ENCODE measurements at places on chromosomes 7 and 10. TPM values are rescaled to one million over a fixed set of nuclear protein-coding genes. Genes with fewer than 3 reads are reported as not detected.
A peak's percentile ranks its signal among the peaks of the same experiment; 100 is the strongest.

DNA sequence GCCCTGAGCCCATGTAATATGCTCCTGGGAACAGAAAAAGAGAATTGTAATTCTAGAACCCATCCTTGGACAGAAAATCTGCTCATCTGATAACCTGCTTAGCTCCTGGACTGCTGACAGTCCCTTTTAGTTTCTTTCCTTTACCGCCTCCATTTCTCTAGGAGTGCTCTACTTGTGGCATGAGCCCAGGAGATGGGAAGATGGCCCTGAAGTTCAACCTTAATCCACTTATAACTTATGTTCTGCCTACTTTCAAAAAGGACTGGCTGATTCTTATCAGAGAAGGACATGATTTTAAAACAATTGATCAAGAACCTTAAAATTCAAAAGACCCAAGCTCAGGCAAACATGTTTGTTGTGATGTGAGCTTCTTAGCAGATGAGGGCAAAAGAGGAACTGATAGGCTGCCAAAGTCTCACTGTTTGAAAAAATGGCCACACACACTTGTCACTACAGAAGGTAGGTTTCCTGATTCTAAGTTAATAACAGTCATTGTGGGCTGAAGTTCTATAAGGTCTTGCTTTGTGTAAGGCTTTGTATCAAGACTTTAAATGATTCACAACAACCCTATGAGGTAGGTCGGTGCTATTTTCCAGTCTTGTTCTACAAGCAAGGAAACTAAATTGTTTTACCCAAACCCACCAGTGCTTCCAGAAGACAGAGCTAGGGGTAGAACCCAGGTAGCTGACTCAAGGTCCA, 94.3 kb upstream of the AFAP1L2 start:
- no peak for DNase-seq

- DNase-seq, result no peak
These were observed 31.8 kb downstream of the EZH2 start for GRCh38 chr7:148852272-148852671.

DNA sequence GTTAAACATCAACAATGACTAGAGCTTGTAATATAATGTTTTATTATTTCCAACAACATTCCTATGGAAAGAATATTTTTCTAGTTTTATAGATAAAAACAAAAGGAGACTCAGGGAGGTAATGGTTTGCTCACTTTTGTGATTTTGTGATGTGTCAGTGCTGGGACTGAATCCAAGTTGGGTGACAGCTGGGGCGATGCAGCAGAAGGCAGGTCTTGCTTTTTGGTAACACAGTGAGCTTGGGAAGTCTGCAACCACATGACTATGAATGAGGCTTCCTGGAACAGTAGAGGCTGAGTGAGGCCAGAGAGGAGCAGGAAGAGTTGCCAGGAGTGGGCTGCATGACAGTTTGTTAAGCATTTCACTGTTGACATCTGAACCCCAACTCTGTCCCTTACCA, 4.9 kb upstream of the YKT6 start:
- DNase-seq, result no peak

DNA sequence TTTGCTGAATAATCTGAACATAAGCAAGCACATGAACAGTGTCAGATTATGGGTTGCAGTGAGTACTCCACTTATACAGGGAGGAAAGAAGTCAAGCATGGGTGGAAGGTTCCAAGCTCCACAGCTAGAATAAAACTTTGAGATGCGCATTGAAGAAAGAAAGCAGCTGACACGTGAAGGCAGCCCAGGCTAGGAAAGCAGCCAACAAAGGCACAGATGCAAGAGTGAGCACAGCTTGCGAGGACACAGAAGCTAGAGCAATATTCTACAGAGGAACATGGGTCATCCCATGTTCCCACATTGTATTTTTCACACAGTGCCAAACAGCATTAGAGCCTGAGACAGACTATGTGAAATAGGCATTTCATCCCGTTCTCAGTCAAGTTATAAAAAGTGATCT, 194.6 kb upstream of the TBX20 start:
- DNase-seq, result peak; percentile 13

DNA sequence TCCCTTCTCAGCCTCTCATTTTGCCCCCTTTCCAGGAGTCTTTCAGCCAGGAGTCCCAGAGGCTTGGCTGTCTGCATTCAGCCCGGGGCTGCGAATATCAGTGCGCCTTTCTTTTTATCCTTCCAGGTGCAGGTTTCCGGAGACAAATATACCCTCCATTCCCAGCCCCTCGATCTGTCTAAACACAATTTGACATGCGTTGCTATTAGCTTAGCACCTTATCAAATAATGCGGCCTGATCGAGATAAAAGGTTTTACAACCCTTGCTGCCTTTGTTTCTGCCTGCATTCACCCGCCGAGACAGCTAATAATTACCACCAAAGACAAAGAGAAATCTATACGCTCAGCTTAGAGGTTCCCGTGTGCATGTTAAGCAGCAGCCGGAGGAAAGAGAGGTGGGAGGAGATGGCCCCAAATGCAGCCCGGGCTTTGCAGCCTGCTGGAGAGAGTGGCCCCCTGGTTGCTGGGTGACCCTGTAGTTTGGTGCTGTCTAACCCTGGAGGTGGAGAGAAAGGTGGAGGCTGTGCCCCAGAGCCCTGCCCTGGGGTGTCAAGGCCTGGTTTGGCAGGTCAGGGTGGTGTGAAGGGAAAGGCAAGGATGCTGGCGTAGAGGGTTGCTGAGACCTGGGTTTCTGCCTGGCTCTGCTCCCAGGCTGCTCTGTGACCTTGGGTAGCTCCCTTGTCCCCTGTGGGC, 185.3 kb downstream of the RPS24 start:
- DNase-seq, result no peak

HERPUD2 gene
- polyA plus RNA-seq, result 28.8 TPM

GOLGA7B gene
- 0.23 TPM for polyA plus RNA-seq

GRCh38 chr7:7870555-7870954, 98.0 kb upstream of the GLCCI1 start:
- DNase-seq, result peak; percentile 63

- no peak for DNase-seq
These were observed 31.2 kb downstream of the P4HA1 start for GRCh38 chr10:73065441-73065840.

DNA sequence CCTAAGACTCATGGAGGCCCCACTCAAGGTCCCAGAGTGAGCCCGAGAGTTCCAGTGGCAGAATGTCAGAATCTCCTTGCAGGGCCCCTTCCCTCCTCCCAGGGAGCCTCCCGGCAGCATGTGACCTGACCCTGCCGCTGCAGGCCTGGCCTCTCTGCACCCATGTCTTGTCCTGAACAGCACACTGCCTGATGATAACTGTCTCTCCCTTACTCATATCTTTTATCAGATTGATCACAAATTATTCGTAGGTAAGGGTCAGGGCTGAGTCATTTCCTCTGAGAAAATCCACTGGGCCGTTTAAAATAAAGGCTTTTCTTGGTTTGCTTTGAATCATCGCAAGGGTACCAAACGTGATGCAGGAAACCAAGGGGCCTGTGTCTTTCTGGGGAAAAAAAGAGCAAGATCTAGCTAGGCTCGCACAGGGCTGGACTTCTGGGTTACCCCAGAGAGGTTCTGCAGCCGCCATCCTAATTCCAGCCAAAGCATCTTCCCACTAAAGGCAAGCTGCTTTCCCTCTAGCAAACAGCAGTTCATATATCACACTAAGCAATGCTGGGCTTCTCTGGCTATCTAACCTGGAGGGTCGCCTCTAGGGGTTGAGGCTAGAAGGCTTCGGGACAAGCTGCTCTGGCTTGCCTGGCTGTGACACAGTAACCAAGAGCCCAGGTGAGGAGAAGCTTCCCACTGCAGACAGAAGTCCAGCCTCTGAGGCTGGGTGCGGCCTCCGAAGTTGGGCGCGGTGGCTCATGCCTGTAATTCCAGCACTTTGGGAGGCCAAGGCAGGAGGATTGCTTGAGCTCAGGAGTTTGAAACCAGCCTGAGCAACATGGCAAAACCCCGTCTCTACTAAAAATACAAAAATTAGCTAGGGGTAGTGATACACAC, 104.9 kb downstream of the SPDYE5 start:
- DNase-seq, result no peak

GRCh38 chr10:50361946-50362345, 110.6 kb upstream of the ASAH2 start:
- DNase-seq, result no peak

- DNase-seq, result no peak
These were observed 7.2 kb downstream of the GCC1 start for GRCh38 chr7:127578036-127578684.

- DNase-seq, result no peak
These were observed 496.2 kb downstream of the TNS3 start for GRCh38 chr7:47085491-47086275.

DKK1 gene
- 0.44 TPM for polyA plus RNA-seq

SUV39H2 gene
- 8.7 TPM for polyA plus RNA-seq

EGFR gene
- polyA plus RNA-seq, result 21.0 TPM

DNA sequence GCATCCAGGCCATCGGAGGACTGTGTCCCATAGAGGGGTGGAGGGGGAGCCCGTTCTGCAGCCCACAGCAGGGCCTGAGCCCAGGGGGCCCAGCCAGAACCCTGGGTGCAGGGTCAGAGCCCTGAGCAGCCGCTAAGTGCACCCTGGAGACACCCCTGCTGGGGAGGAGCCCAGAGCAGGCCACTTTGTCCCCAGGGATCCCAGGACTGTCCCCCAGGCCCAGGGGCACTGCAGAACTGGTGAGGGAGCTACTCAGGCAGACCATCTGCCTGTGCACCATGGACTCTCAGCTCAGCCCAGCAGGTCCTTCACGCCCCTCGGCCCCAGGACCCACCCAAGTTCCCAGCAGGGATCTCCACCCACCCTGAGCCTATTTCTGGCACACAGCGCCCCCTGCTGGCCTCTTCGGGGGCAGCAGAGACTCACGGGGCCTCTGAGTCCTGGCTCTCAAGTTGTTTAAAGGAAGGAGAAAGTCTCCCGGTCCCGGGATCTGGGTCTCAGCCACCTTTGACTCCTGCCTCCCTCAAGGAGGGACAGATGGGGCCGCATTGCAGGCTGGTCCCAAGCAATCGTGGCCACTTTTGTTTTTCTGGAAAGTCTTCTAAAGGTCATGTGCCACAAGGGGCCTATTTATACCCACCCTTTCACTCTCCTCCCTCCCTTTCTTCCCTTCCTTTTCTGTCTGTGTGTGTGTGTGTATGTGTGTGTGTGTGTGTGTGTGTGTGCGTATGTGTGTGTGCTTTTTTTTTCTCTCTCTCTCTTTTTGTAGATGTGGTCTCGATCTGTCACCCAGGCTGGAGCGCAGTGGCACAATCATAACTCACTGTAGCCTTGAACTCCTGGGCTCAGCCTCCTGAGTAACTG, 90.3 kb downstream of the MYL10 start:
- peak; percentile 41 for DNase-seq

GRCh38 chr10:99375426-99375825, 46.3 kb downstream of the CNNM1 start:
- no peak for DNase-seq

CCL26 gene
- 1.6 TPM for polyA plus RNA-seq

- DNase-seq, result no peak
These were observed 138.2 kb upstream of the PLPP4 start for GRCh38 chr10:120318862-120319261.

- no peak for DNase-seq
These were observed 287.9 kb upstream of the NEBL start for GRCh38 chr10:21184984-21185383.
